OCI-LY7 (cell line): ENCODE measurements at places on chromosomes 1 and 21. TPM values are rescaled to one million over a fixed set of nuclear protein-coding genes. Genes with fewer than 3 reads are reported as not detected.

- peak; percentile 77 for DNase-seq
Observed at GRCh38 chr1:111603979-111604378, 15.6 kb upstream of the RAP1A start.

GRCh38 chr1:218209351-218209861 is 75.7 kb upstream of the RRP15 start:
- DNase-seq, result no peak

DNA sequence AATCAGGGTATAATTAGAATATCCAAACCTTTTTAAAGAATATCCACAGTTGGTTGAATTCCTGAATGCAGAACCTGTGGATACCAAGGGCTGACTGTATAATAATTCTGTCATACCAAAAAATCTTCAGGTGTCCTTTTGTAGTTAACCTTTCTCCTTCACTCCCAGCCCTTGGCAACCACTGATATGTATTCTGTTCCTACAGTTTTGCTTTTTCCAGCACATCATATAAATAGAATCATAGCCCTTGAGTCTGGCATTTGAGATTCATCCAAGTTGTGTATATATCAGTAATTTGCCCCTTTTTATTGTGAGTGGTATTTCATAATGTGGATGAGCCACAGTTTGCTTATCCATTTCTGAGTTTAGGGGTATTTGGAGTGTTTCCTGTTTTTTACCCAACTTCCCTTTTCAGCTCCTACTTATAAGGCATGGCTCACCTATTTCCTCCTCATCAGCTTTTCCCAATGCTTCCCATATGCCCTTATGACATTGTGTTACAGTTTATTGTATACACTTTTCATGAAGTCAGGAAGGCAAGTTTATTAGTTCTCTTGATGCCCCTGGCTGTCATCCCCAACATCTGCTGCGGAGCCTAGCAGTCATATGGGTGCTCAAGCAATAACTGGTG is 35.0 kb upstream of the AGO1 start:
- DNase-seq, result no peak

DNA sequence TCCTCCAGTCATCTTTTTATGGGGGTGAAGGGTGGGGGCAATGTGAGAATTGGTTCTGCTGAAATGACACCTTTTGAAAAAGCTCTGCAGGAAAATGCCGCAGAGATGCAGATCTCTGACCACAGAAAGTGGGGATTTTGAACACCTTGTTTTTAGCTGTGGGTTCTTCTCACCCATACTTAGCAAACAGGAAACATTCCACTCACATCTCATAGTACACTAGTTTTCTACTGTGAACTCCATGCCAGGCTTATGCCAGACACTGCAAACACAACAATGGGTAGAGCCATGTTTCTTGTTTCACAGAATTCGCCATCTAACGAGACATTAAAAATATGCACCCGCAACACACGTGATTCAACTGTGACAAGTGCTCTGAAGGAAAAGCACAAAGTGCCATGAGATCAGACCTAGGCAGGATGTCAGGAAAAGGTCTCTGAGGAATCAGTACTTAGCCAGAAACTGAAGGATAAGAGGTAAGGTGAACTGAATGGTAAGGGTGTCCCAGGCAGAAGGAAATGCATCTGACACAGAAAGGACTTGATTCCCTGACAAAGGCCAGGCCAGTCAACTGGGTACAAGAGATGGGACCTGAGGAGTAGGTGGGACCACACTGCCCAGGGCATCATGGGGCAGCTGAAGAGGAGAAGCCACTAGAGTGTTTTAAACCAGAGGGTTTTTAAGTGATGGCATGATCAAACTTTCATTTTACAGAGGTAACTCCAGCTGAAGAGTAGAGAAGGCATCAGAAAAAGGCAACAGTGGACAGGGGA is 83.8 kb upstream of the JAK1 start:
- no peak for DNase-seq

DNA sequence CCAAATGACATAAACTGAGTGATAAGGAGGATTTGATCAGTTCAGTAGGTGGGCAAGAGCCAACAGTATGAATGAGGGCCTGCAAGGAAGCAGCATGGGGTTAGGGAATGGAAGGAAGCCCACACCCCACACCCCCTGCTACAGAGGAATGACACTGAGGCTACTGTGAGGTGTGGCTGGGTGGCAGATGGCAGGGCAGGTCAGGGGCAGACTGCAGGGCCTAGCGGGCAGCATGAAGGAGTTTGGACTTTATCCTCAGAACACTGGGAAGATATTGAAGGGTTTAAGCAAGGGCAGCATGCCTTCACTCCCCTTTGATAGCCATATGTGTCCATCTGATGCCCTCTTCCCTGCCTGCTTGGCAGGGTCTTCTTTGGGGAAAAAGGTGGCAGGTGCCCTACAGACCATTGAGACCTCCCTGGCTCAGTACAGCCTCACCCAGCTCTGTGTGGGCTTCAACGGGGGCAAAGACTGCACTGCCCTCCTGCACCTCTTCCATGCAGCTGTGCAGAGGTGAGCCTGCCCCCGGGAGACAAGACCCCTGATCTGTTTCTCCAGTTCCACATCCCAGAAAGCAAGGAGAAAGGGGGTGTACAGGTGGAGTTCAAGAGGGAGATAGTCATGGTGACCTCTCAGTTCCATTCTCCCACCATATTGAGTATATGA is 4.1 kb upstream of the LENEP start:
- DNase-seq, result no peak

DNA sequence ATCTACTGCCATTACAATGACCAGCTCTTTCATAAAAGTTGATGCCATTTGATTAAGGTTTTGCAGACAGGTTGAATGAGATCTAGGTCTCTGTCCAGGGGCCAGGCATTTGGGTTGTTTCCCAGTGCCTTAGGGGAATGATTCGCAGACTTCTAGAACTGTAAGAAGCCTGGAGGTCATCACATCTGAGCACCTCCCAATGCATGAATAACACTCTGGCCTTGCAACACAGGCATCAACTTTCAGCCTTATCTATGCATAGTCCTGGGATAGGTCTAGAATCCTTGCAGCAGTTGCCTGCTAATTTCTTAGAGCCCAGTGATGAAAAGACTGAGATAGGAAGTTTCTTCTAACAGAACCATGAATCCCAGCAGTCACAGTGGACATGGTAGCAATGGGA is 44.8 kb upstream of the KCND3 start:
- DNase-seq, result no peak

DNA sequence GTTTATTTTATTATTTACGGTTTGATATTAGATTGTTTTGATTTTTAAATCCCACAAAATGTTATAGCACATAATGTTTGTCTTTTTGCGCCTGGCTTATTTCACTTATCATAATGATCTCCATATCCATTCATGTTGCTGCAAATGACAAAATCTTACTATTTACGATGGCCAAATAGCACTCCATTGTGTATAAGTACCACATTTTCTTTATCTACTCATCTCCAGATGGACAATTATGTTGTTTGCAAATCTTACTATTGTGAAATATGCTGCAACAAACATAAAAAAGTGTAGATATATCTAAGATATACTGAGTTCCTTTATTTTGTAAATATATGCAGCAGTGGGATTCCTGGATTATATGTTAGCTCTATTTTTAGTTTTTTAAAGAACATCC is 1568.3 kb downstream of the AMY1C start:
- DNase-seq, result no peak

DNA sequence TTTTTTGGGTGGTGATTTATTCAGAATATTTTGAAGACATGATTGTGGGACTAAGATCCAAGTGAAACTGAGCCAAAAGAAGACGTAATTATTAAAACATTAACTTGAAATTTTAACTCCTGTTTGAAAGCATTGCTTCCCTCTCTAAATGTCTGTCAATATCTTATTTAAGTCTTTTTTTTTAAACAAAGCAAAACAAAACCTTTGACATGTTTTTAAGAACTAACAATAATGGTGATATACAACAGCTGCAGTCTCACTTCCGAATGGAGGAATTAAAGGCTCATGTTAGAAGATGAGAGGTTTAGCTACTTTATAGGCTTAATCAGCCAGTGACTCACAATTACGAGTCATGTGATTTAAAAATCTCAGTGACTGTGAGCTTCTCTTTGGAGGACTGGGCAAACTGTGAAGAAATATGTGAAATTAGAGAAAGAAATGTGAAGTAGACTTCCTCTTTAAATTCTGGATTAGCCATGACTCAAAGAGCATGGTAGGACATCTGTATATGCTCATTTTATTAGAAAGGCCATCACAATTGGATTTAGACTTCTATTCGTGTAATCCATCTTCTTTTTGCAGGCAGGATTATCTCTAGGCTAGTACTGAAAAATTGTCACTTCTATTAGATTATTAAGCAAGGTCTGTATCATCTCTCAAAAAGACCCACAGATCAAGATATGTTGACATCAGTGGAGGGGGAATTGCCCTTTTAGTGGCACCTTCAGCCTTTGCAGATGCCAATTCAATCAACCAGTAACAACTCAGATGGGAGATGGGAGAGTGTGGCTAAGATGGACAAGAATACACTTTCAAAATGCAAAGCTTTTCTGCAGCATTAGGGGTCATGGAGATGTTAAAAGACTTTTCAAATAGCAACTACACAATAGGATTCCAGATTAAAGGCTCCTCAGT is 28.7 kb downstream of the KCNA3 start:
- no peak for DNase-seq

GRCh38 chr21:36890086-36890485 is 76.4 kb downstream of the HLCS start:
- no peak for DNase-seq

- DNase-seq, result no peak
Observed at GRCh38 chr1:234825498-234826165, 215.7 kb upstream of the IRF2BP2 start.

DNA sequence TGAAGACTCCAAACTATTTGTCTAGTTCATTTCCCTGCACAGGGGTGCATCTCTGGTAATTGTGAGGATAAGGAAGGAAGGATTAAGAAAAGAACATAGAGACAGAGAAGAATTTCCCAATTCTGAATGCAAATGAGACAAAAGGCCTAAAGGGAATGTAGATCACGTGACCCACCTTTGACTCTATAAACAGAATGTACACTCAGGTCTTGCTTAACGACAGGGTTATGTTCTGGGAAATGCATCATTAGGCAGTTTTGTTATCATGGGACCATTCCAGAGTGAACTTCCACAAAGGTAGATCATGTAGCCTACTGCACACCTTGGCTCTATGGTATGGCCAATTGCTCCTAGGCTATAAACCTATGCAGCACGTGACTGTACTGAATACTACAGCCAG is 252.3 kb upstream of the ZP4 start:
- no peak for DNase-seq

- no peak for DNase-seq
Observed at GRCh38 chr1:153357853-153358690, at the start of gene S100A9. S100A9 (plus strand) TSS chr1:153357854; CDS start chr1:153358284, 430 bp downstream.

DNA sequence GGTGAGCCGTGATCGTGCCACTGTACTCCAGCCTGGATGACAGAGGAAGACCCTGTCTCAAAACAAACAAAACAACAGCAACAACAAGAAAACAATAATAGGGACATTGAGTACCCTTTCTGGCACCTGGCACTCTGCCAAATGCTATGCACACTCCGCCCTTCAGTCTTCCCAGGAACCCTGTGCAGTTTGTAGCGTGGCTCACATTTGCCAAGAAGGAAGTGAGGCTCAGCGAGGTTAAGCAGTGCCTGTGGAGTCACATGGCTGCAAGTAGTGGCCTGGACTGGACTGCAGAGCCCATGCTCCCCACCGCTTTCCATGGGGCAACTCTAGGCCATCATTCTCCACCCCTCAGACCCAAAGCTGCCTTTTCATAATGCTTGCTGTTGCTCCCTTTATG is 5.3 kb upstream of the EVA1B start:
- DNase-seq, result no peak

- no peak for DNase-seq
Observed at GRCh38 chr1:118304722-118305359, 119.8 kb upstream of the SPAG17 start.

GRCh38 chr21:38798481-38798882 is 7.2 kb upstream of the ETS2 start:
- no peak for DNase-seq

DNA sequence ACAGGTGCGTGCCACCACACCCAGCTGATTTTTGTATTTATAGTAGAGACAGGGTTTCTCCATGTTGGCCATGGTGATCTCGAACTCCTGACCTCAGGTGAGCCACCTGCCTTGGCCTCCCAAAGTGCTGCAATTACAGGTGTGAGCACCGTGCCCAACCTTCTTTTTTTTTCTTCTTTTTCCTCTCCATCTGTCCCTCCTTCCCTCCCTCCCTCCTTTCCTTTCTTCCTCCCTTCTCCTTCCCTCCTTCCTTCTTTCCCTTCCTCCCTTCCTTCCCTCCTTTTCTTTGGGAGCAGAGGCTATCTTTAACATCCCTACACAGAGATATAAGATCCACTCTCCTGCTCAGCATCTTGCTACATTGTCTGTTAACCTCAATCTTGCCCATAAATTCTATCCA is 24.4 kb upstream of the FAM89A start:
- no peak for DNase-seq

GRCh38 chr1:25011943-25012638 is 82.0 kb upstream of the RUNX3 start:
- no peak for DNase-seq

- no peak for DNase-seq
Observed at GRCh38 chr21:36478207-36478701, 1.7 kb downstream of the CLDN14 start.

- DNase-seq, result no peak
Observed at GRCh38 chr1:217331698-217332097, 299.2 kb downstream of the GPATCH2 start.

DNA sequence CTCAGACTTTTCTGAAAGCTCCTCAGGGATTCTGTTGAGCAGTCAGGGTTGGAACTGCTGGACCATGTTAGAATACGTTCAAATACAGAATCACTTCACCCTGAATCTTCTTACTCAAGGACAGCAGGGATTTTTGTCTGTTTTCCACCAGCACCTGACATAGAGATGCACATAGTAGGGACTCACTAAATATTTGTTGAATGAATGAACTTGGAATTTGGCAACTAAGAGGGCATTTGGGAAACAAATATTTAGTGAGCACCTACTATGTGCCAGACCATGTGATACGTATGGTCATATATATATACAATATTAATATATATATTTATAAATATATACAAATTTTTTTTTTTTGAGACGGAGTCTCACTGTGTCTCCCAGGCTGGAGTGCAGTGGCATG is 4.6 kb upstream of the FBXO42 start:
- DNase-seq, result no peak

GRCh38 chr1:118999348-119000071 is 11.4 kb upstream of the TBX15 start:
- DNase-seq, result no peak

The FMO5 gene
- total RNA-seq, result 1.7 and 2.9 TPM in 2 replicates

The VPS45 gene
- total RNA-seq, result 54.4 and 58.2 TPM in 2 replicates

The SH2D2A gene
- total RNA-seq, result 2.1 and 2.2 TPM in 2 replicates

The SYCP1 gene
- not detected in 2 replicates for total RNA-seq

The TRIM58 gene
- not detected in 2 replicates for total RNA-seq

The UBE2U gene
- not detected in 2 replicates for total RNA-seq

The ANKRD65 gene
- not detected in 2 replicates for total RNA-seq

The CXADR gene
- total RNA-seq, result 5.4 and 6.6 TPM in 2 replicates

The MX2 gene
- total RNA-seq, result 3.5 and 4.5 TPM in 2 replicates

The TCHH gene
- not detected in 2 replicates for total RNA-seq

The TMEM167B gene
- 21.0 and 21.2 TPM in 2 replicates for total RNA-seq

The SYTL1 gene
- total RNA-seq, result 81.7 and 91.6 TPM in 2 replicates

The SPRR5 gene
- not detected in 2 replicates for total RNA-seq
